ENCODE measurements at places on chromosomes 2 and 18. TPM values are rescaled to one million over a fixed set of nuclear protein-coding genes. Genes with fewer than 3 reads are reported as not detected.

GRCh38 chr2:216110620-216111019 lies 1.5 kb downstream of the XRCC5 start:
- DNase-seq = no peak

VWC2L gene
- not detected for total RNA-seq

DNA sequence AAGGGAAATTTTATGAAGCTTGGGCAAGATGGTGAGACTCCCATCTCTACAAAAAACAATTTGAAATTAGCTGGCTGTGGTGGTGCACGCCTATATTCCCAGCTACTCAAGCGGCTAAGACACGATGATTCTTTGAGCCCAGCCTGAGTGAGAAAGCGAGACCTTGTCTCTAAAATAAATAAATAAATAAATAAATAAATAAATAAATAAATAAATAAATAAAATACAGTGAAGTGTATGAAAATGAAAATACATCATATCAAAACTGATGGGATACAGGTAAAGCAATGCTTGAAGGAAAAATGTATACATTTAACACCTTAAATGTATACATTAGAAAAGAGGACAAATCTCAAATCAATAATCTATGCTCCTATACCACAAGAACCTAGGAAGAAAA lies 15.7 kb downstream of the EXOC6B start:
- no peak for DNase-seq

GRCh38 chr2:102789349-102790090 lies 27.7 kb downstream of the TMEM182 start:
- DNase-seq = no peak

DNA sequence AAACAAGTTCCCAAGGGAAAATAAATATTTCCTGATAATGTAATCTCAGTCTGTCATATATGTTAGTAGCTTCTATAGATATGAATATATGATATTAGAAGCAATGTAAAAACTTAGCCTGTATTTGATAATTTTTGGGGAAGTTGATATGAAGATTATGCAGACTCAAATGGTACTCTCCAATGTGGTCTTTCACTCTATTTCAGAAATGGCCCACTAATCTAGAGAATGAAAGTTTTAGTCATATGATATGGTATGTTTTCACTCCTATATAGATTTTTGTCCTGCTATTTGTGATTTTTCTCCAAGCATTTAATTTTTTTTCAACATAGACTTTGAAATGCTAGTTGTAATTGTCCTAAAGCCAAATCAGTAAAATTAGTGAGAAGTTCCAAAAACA lies 236.7 kb upstream of the BOD1L2 start:
- DNase-seq = no peak
